SIG-M5 (cell line): ENCODE measurements at places on chromosomes 2 and 18.

DNA sequence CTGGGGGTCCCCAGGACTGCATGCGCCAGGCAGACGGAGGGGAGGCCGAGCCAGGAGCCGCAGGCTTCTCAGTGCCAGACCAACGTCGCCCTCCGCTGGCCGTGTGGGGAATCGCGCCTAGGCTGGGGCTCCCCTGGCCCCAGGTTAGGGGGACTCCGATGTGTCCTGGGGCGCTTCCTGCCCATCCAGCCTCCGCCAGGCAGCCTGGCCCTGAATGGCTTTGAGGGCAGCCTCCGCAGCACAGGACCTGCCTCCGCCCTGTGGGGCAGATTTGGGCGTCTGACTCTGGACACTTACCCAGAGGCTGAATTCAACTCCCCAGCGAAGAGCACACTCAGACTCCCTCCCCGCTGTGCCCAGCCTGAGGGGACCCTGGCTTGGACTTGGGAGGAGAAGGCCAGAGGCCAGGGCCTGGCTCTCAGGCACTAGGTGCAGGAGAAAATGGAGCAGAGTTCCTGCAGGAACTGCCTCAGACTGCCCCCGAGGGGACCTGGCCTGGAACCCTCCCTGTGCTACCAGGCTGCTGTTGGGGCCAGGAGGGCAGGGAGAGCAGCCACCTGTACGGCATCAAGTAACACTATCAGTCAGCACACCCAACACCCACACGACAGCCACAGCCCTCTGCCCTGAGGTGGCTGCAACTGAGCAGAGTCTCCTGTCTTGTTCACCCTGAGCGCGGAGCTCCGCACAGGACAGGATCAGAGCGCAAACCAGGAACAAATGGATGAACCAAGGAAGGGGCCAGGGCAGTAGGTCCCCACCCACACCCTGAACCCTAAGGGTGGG is 597 bp upstream of the TEKT4 start:
- DNase-seq: no peak

DNA sequence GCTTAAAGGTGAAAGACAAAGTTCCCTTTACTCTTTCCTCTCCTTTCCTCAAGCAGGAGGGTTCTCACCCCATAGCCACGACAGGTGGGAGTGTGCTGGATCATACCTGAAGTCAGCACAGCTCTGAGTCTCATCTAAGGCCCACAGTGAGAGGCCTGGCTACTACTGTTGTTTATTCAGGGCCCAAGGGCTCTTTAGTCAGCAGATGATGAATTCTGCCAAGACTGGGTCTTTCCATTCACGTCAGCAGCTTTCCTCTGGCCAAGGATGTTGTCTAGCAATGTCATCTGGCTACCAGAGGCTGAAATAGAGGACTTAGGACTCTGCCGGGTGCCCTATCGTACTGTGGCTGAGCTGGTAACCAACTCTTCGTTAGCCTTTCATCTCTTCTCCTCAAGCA is 308.4 kb upstream of the THUMPD2 start:
- DNase-seq: no peak

DNA sequence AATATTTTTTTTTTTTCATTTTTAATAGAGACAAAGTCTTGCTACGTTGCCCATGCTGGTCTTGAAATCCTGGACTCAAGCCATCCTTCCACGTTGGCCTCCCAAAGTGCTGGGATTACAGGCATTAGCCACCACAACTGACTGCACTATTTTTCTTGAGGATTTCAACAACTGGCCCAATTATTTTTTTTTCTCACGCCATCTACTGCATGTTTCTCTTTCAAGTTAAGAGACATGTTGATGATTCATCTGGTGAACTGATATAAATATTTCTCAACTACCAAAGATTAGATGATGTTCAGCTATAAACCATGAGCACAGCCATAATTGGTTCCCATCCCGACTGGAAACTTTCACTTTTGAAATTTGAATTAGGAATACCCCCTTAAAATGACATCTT is 688.4 kb upstream of the SYT4 start:
- no peak for DNase-seq

- no peak for DNase-seq
Measured at GRCh38 chr18:5851998-5852397, 43.3 kb downstream of the TMEM200C start.

- no peak for DNase-seq
Measured at GRCh38 chr2:95345563-95346230, 48.5 kb downstream of the KCNIP3 start.

DNA sequence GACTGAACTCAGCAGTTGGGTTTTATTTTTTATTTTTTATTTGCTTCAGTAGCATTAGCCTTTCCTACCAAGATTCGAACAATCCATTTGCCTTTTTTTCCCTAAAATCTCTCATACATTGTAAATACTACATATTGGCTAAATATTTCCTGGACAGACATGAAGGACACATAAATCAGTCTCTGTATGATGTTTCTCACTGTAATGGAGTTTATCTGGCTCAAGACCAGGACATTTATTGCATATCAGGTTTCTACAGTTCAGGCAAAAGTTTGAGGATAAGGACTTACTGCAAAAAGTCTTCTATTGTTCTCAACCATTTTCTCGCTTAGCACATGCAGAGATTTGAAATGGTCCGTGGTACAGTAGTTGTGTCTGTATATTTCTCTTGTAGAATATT is 3.3 kb downstream of the CLUL1 start:
- DNase-seq: no peak

DNA sequence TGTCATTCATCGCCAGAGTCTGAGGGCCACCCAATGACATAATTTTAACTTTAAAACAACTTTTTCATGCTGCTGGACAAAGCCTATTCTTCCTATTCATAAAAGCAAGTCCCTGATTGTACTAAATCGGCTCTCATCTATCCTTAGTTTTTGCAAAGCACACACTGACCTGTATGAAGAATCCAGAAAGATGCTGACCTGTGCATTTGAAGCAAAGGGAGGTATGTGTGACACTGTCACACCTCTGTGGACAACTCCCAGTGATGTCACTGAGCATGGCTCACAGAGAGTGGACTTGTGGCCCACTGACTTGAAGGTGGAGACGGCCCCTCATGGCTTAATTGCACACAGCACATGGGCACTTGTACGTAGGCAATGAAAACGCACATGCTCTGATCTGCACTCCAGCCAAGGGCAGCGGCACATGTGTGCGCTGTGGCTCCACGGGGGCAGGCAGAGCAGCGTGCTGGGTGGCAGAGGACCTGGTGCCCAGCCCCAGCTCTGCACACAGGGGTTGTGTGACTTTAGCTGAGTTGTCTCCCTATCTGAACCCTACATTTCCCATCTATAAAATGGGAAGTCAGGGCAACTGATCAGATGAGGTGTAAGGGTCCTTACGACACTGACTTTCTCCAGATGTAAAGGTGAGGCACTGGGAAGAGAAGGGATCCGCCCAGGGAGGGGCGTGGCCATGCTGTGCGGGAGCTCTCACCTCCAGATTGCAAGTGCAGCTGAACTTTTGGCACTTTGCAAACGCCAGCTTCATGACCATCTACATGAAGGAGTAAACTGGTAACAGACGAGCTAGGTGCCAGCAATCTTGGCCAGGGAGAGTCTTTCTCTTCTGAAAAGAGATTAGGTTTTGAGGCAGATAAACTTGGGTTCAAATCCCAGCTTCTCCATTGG is 14.3 kb upstream of the ODC1 start:
- no peak for DNase-seq

GRCh38 chr2:240523451-240524281 is 34.1 kb downstream of the ANKMY1 start:
- DNase-seq: no peak
